Activated naive CD8-positive, alpha-beta T cell treated with anti-CD3 and anti-CD28 coated beads for 36 hours (primary cell): ENCODE measurements at places on chromosomes 7 and 10. TPM values are rescaled to one million over a fixed set of nuclear protein-coding genes. Genes with fewer than 3 reads are reported as not detected.

DNA sequence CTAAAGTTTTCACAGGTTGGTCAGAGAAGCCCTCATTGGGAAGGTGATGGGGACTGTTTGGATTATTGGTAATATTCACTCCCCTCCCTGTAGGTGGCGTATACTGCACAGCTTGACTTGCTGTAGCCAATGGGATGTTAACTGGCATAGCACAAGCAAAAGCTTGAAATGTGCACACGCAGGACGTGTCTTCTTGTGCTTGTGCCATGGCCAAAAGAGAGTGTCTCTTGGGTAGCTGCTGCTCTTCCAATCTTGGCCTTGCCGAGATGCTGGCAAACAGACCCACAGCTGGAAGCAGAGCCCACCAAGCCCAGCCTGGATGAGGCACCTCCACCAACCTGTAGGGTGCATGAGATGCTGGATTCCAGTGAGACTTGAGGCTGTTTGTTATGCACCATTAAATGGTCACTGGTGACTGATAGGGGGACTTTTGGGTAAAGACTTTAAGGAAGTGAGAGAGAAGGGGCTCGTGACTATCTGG is 266.0 kb downstream of the GRID1 start:
- DNase-seq: no peak

The CAV1 gene
- 1.5 TPM for total RNA-seq

- no peak for DNase-seq
These were observed 165.4 kb downstream of the KIAA1217 start for GRCh38 chr10:24374134-24374915.

- no peak for DNase-seq
These were observed 159.0 kb upstream of the UNC5B start for GRCh38 chr10:71053169-71053895.

DNA sequence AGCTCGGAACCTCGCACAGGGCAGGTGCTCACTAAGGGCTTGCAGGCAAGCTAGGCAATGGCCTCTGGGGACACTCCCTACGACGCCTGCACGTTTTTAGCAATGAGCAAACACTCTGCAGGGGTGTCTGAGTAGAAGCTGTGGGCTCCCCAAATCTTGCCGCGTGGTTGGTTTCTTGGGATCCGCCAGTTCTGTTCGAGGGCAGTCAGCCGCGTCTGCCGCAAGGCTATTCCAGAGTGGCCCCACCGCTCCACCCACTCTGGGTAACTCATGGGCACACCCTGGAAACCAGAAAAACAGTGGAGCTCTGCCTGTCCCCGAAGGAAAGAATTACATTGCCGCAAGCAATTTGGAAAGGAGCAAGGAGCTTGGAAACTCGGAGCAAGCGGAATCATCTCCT is 189.3 kb upstream of the LYZL2 start:
- no peak for DNase-seq
